Activated naive CD8-positive, alpha-beta T cell treated with anti-CD3 and anti-CD28 coated beads, Interleukin-2, amount 50 U/mL, for 16 hours (primary cell): ENCODE measurements at places on chromosomes 1 and 21.

- no peak for DNase-seq
Measured at GRCh38 chr1:20319456-20320220, 29.0 kb downstream of the VWA5B1 start.

DNA sequence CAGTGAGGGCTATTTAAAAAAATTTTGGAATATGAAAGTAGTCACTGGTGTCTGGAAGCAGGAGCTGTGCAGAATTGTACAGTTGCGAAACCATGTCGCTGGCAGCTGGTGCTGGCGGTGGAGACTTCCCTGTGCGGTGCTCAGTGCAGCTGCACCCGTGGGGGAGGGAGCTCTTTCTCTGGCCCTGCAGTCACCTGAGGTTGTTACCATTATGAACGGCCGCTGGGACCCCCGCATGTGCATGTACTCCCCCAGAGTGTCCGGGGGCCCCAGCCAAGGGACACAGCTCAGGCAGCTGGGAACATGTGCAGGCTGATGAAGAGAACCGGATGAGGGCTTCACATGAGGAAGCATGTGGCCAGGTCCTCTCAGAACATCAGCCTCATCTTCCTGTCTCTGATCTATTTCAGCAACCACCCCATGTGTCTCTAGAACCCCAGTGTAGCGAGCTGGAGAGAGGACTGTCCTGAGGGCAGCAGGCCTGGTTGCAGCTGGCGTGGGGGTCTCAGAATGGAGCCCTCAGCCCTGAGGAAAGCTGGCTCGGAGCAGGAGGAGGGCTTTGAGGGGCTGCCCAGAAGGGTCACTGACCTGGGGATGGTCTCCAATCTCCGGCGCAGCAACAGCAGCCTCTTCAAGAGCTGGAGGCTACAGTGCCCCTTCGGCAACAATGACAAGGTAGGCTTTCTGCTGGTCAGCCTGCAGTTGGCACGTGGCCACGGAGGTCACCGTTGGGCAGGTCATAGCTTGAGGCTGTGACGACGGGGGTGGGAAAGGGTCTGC, at the start of gene TRPM2:
TSS of gene TRPM2 (plus strand) at position 431 of the 780 bp plus-strand sequence. CDS start at position 511, 80 bp downstream.
- DNase-seq = no peak

- DNase-seq = no peak
Measured at GRCh38 chr1:3904006-3904842, 4.2 kb upstream of the C1orf174 start.

DNA sequence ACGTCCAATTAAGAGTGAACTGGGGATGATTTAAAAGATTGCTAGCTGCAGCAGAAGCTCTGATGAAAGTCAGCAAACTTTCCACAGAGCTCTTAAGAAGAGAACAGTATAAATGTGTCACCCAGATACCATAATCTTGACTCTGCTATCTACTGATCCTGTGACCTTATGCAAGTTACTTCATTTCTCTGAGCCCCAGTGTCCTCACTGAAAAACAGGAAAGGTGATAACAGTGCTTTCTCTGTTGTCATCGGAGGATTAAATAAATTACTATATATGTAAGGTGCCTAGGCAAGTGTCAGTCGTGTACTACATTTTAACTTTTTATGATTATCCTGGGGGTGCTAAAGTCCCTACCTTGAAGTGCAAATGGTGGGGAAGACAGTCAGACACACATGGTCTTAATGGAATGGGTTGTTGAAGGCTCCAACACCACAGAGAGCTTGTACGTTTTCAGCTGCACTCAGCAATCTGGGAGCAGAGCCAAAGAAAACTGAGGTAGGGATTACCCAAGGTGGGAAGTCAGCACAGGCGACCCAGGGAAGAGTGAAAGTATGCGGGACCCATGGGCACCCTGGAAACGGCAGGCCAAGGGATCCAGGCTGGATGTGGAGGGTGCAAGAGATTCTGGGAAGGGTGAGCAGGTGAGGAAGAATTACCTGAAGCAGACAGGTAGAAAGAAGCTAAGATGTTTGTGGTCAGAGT, 82.8 kb downstream of the DTL start:
- DNase-seq = no peak

GRCh38 chr21:35059742-35060141, 10.6 kb upstream of the RUNX1 start:
- DNase-seq = no peak

- no peak for DNase-seq
Measured at GRCh38 chr1:233078396-233078795, 128.0 kb downstream of the NTPCR start.

DNA sequence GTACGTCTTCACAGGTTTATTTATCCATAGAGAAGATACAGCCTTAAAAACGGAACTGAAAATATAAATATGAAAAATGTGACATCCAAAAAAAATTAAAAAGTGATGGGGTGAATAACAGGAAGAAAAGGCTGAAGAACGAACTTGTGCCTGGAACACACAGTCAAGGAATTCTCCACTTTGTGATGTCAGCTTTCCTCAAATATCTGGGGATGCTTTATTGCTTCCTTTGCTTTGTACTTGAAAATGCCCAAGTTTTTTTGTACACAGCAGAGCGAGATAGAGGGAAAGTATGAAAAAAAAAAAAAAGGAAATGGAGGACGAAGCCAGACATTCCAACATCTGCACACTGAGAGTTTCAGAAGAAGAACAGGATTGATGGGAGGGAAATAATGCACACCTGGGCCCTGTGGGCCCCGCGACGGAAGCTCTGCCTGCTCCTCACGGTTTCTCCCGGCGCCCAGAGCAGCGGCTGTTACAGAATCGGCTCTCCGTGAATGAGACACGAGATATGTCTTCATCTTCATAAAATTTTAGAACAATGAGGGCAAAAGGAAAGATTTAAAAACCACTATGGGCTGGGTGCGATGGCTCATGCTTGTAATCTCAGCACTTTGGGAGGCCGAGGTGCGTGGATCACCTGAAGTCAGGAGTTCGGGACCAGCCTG, 10.0 kb upstream of the LRRC3 start:
- no peak for DNase-seq

DNA sequence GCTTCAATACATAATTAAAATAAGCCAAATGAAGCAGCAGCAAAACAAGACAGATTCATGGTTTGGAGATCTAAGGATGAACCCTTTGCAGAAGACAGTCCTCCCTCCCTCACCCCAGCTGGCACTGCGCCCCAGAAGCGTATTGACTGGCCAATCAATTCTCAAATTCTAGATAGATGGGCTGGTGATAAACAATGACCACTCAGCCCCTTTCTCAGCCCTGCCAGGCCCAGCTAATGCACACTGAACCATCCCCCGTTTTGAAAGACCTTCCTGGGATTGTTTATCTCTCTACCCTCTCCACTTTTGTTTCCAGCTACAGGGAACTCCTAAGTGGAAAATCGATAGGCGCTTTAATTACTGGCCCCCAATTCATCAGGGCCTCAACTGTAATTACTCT, 29.0 kb downstream of the TNR start:
- no peak for DNase-seq

DNA sequence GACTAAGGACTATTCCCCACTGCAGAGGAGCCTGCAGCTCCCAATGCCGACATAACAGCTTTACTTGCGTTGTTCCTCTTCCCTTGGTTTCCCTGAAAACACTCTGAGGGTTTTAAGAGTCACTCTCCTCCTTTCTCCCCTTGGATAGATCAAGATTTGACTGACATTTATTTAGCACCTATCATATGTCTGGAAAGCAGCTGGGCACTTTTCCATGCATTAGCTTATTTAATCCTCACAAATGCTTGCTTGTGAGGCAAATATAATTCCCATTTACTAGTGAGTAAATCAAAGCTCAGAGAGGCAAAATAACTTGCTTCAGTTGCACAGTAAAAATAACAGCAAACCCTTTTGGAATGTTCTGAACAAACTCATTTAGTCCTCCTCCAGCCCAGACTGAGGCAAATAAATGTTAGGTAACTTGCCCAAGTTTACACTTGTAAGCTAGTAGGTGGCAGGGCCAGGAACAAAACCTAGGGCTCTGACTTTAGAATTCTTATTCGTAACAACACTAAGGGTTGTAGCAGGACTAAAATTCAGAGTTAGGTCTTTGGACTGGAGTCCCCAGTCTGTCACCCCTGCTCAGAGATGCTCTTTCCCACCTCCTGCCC, 81.4 kb downstream of the KCND3 start:
- no peak for DNase-seq

DNA sequence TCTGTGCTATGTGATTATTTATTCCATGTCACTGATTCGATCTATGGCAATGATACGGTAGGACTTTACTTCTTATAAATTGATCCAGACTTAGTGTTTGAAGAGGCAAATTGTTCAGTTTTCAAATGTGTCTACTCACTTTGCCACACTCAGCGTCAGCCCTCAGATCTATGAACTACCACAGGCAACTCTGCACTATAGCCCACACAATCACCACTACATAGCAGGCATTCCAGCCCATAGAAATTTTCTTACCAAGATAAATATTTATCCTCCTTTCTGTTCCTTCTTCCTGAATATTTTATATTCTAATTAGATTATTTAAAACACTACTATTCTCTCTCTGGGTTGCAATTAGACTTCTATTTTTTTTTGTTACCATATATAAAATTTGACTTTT, 776.1 kb downstream of the BRINP3 start:
- no peak for DNase-seq

DNA sequence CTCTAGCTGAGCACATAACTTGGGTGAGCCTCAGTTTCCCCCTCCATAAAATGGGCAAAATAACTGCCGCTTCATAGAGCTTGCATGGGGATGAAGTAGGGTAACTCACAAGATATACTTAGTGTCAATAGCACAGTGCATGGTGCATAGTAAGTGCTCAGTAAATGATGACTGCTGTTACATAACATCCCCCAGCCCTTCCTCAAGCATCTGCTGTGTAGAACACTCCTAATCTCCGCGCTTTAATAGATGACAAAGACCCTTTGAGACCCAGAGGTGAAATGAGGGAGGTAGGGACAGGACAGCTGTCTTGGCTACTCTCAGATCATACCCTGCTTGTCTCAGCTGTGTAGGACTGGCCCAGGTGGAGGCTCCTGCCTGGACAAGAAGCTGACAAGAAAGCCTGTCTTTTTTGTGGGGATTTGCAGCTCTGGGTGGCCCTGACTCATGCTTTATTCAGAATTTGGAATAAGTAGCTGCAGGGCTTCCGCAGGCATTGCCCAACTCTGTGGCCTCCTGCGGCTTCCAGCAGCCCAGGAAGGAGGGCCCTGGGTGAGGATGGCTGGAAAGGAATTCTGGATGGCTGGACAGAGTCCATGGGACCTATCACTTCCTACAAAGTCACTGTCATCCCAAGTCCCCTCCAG, 20.7 kb upstream of the PADI4 start:
- DNase-seq = no peak

GRCh38 chr1:5954964-5955363, 37.3 kb downstream of the NPHP4 start:
- no peak for DNase-seq

DNA sequence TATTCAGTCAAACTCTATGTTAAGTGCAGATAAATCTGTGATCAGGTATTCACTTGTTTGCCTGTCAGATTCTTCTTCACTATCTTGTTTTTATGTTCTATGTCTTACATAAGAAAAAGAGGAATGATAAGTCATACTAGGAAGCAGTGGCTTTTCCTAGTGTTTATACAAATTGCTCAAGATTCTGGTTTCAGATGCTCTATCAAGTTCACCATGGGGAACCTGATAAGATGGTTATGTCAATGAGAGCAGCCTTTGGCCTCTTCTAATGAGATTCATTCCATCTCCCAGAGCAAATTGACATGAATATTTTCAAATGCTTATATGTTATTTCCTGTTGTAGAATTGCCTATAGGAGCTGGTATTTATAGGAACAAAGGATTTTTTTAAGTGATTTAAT, 218.8 kb upstream of the TMPRSS15 start:
- DNase-seq = no peak

DNA sequence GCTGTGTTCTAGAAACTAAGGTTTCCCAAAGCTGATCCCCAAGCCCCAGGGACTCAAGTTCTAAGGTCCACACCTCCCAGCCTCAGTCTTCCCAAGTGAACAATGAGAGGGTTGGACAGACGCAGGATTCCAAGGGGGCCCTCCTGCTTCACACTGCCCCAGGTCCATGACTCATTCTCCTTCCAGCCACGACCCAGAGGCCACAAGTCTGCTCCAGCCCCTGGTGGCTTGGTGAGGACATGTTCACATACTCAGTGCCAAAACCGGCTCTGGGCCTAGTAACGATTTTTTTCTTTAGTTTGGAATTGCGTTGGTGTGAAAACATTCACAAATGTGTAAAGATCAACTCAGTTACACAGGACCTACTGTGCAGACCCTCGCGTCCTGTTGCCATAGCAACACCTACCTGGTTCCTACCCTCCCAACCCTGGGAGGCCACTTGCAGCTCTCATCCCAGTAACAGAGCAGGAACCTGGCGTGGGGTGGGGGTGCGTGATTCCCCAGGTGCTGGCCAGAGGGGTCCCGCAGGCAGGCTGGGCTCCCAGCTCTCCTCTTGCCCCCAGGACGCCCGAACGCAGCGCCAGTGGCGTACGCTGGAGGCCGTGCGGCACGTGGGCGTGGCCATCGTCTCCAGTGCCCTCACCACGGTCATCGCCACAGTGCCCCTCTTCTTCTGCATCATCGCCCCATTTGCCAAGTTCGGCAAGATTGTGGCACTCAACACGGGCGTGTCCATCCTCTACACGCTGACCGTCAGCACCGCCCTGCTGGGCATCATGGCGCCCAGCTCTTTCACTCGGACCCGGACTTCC, 57.0 kb downstream of the DISP3 start:
- DNase-seq = no peak

- no peak for DNase-seq
Measured at GRCh38 chr1:37292789-37293188, 181.6 kb upstream of the ZC3H12A start.

GRCh38 chr1:56864430-56864829, 9.8 kb downstream of the C8A start:
- no peak for DNase-seq

GRCh38 chr1:240803151-240803550, 191.2 kb upstream of the GREM2 start:
- no peak for DNase-seq

DNA sequence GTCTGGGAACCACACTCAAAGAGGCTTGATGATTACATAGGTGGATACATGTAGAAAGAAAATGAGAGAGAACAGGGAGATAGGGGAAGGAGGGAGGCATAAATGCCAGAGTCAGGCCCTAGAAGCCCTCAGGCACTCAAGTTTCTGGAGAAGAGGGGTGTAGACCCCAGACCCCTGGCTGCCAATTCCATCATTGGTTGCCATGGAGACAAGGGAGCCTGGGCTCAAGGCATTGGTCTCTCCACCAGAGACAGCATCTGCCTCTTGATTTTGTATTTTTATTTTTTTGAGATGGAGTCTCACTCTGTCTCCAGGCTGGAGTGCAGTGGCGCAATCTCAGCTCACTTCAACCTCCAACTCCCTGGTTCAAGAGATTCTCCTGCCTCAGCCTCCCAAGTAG, 114.3 kb upstream of the GRIK3 start:
- no peak for DNase-seq

DNA sequence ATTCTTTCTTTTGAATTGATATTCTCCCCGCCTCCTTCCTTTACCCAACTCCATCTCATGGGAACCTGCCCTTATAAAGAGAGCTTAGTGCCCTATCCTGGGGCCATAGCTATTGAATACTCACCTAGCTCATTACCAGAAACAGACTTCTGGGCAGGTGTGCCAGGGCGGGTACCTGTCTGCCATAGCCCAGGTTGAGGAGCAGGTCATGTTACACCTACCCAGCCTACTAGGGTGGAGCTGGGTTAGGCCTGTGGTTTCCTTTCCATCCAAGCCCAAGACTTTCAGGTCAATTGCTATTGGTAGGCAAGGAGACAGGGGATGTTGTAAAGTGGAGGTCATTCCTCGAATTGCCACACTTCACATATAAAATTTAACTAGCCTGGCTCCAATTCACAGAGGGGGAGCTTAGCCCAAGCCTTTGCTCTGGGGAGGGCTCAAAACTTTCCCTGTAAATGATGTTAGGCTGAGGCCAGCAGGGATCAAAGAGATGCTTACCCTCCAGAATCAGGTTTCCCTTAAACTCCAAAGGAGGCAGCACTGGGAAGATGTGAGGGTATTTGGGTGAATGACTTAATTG, 87.1 kb upstream of the IPO9 start:
- DNase-seq = no peak
